NCI-H1092 treated with DMSO at 0.1 percent for 48 hours (cell line): ENCODE measurements at places on chromosomes 2 and 18.

DNA sequence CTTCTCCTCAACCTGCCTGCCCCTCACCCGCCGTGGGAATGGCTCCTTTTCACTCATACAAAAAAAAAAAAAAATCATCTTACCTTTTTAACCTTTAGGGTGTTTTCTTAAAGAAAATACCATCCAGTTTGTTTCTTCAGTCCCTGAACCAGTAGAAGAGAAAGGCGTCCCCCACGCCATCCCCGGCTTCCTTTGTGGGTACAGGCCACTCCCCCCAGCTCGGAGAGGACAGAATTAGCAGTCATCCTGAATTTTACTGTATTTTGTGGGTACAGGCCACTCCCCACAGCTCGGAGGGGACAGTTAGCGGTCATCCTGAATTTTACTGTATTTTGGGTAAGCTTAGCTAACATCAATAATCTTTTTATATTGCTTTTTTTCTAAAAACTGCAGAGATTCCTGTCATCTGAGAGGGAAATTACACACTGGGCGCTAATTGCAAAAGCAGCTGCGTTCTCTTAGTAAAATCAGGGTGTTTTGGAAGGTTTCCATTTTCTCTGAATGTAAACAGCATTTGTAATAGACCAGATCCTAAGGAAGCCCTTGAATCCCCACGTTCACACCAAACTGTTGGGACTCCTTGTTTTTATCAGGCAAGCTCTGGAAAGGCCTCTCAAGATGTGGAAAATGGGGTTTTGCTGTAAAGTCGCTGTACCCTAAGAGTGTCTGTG is 72.5 kb downstream of the NFATC1 start:
- DNase-seq: peak; percentile 16

DNA sequence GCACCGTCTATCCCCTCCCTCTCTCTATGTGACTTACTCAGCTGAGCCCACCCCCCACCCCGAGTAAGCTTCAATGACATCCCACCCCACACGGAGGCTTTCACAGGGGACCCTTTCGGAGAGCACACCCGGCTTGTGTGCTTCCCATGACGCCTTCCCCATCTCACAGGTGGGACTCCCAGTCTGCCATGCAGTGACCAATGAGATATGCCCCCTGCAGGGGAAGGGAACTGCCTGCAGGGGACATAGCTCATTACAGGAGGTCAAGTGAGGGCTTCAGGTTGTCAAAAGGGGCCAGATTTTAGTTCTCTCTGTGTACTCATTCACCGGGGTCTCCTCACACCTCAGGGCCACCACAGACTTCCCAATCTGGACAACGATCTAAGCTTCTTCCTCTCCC is 112.6 kb downstream of the GAREM1 start:
- DNase-seq: no peak

DNA sequence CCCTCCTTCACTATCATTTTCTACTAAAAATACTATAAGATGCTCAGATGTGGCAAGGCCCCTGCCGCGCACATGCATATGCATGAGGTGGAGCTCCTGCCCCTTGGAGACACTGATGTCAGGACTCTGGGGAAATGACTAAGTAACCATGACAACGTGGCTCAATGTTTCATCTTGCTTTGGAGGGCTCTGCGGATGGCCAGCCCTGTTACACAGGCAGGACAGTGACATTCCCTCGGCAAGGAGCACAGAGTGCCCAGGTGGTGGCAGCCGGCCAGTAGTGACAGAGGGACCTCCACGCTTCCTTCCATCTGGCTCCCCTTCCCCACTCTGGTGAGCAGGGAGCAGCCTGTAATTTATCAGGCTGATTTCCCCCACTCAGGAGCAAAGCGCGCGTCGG is 364.1 kb downstream of the SS18 start:
- no peak for DNase-seq

DNA sequence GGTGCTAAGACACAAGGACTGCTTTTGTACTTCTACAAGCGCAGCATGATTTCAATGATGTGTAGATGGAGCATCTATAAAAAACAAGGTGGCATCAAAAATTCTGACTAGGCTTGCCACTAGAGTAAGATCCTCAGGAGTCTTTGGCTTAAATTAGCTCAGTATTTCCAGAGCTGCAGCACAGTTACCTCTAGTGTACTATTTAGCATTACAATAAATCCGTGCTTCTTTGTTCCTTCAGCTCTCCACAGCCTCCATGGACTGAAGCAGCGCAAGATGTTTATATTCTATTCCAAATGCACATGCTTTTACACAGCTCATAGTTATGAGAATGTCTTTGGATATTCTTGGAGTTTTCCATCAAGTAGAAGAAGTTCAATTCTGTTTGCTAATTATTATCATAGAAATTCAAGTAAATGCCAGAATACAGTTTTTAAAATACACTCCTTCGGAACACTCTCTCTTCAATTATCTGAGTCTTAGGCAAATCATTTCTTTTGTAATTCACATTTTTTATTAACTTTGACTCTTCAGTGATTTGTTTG is 1133.0 kb upstream of the LRRTM1 start:
- no peak for DNase-seq

DNA sequence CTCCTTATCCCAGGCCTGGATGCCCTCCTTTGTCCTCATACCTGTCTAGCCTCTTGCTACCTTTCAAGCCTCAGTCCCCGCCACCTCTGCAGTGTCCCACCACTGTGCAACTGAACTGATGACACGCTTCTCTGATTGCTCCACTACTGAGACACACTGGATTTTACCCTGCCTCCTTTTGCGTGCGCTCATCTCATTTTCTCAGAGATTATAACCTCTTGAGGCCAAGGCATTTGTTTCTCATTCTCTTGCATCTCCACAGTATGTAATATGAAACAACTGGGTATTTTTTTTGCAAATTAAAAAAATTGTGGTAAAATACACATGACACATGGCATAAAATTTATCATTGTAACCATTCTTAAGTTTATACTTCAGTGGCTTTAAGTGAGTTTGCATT is 95.4 kb downstream of the PRKCE start:
- no peak for DNase-seq

DNA sequence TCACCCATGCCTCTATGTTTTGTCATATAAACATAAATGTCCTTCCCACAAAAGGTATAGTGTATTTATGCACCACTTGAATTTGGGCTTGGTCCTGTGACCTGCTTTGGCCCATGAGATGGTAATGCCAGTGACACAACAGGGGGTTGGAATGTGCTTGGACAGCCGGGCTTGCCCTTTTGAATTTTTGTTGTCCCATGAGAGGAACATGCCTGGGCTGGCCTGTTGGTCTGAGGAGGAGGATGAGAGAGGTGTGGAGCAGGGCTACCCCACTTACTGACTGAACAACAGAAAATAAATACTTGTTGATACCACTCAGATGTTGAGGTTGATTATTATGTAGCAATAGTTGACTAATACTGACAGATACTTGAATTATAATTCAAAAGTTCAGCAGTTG is 63.2 kb upstream of the TCF4 start:
- DNase-seq: no peak

- DNase-seq: no peak
These were observed 91.7 kb upstream of the ASB18 start for GRCh38 chr2:236355911-236356310.

GRCh38 chr2:143936848-143937722 is 582.8 kb downstream of the ZEB2 start:
- DNase-seq: peak; percentile 33

GRCh38 chr18:62445386-62445917 is 77.4 kb upstream of the ZCCHC2 start:
- no peak for DNase-seq

GRCh38 chr2:127407091-127407490 is 11.1 kb upstream of the PROC start:
- no peak for DNase-seq

DNA sequence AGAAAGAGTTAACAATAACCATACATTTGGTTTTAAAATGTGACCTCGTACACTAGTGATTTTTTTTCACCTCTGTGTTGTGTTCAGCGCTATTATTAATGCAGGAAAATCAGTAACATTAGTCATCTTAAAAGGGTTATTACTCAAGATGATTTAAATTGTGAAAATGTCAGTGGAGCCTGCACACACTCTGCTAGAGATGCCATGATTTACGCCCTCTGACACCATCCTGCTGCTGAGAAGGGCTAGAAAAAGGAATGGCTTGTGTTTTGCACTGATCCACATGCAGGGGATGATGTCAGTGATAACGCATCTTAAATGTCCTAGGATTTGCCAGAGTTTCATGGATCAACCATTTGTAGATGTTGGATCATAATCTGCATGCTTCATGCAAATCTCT is 121.3 kb upstream of the BOD1L2 start:
- no peak for DNase-seq

- DNase-seq: peak; percentile 23
These were observed 22.2 kb upstream of the TTC39C start for GRCh38 chr18:23992089-23992940.

DNA sequence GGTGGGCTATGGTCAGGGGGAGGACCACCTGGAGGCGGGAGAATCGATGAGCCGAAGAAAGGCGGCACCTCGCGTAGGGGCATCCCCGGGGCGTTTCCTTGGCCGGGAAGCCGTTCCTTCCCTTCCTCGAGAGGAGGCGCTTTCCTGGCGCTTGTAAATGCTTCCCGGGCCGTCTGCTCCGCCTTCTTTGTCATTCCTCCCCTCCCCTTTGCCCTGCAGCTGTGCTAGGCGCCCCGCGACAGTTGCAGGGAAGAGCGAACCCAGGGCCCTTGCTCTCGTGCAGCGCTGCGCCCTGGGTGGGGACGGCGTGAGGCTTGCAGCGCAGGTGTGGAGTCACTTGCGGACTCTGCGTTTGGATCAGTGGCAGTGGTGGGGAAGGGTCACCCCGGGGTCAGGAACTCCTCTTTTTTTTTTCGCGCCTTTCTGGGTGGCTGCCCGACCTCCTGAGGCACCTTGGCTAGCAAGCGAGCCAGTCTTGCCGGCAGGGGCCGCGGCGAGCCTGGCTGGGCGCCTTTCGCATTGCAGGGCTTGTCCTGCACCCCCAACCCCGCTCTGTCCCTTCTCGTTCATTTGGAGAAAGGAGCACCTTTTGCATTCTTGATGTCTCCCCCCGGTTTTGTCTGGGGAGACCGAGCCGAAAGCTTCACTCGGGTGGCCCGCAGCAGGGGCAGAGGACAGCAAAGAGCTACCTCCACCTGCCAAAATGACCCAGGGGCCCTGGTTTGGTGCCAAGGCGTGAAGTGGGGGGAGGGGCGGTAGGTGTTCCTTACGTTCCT is 858 bp downstream of the KCNS3 start:
- peak; percentile 3 for DNase-seq

DNA sequence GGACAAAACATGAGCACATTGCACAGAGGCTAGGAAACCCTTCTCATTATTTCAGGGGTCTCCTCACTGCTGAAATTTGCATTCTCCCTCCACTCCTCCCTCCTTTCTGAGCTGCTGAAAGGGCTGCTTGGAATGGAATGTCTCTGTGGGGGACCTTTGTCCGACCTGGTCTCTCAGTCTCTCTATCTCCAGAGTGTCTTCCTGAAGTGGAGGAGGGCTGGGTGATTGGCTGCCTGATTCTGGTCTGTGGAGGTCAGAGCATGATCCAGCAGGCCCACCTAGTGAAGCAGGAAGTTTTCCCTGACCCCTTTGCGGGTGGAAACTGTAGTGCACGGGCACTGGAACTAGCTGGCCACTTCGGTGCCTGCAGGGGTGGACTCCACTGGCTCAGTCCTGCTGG is 560.5 kb upstream of the HS6ST1 start:
- DNase-seq: no peak

DNA sequence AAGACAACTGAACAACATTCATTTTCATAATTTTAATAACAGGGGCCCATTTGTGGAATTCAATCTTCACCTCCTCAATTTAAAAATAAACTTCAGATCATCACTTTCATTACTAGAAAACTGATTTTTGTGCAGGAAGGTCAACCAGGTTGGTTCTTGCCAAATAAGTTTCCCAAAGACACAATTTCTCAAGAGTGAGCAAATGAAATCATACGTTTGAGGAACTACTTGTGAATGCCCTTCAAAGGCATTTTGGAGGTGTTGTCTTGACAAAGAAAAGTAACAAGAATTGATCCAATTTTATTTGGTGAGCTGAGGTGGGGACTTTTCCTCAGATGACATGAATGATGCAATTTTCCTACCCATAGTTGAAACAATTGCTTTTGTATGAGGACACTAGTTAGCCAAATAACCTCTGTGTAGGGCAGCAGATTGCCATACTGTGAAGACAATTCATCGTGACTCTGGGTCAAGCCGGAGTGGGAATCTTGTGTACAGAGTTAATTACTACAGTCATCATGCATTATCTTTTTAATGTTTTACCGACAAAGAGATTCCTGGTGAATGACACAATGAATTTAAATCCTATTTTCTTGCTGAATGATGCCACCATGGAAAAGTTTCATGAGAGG is 121.8 kb downstream of the TGFA start:
- DNase-seq: no peak

DNA sequence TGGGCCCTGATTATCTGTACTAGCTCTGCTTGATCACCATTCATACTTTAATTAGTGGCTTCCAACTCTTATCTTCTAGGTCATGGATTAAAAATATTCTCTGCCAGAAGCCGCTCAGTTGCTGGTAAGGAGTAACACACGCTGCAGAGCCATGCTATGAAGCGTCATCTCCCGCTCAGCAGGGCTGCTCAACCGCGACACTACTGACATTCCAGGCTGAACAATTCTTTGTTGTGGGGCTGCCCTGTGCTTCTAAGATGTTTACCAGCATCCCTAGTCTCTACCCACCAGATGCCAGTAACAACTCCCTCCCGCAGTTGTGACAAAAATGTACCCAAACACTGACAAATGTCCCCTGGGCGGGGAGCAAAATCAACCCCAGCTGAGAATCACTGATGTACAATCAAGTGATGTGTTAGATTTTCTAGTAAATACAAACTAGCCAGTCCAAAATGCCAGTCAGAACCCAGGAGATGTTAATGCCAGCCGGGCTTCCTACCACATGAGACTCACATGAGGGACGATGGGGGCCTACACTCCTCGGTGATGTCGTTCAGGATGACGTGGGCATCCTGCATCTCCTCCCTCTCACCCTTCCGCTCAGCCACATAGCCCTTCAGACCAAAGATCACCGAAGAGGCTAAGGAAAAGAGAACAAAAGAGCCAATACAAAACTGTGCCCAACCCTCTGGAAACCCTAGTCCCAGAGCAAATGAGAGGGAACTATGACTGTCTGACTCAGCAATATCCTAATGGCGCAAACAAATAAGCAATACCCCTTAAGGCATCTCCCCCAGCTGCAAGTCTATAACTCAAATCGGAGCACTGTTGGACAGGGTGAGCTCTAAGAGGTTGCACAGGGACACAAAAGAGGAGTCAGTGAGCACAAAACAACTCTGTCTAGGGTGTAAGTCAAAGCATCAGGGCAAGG is 15.6 kb downstream of the ILKAP start:
- no peak for DNase-seq

DNA sequence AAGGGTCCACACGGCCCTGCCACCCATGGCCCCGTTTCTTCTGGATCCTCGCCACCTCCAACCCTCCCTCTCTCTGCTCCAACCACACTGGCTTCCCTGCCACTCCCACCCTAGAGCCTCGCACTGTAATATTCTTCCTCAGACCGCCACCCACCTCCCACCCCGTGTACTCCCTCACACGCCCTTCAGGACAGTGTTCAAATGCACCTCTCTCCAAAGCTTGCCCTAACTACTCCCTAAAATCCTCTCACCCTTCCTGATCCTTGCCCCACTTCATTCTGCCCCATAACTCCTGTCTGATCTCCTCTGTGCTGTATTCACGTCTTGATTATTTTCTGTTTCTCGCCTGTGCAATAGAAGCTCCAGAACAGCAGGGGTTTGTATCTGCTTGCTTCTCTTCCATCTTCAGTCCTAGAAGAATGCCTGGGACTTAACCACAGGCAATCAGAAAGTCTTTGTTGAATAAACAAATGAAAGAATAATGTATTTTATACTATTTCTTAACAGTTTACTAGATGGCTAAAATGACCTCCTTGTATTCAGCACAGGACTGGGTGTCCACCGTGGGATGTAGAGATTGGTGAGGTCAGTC is 25.5 kb downstream of the EPB41L3 start:
- DNase-seq: no peak
